ENCODE measurements at places on chromosomes 5 and 9. TPM values are rescaled to one million over a fixed set of nuclear protein-coding genes. Genes with fewer than 3 reads are reported as not detected.

DNA sequence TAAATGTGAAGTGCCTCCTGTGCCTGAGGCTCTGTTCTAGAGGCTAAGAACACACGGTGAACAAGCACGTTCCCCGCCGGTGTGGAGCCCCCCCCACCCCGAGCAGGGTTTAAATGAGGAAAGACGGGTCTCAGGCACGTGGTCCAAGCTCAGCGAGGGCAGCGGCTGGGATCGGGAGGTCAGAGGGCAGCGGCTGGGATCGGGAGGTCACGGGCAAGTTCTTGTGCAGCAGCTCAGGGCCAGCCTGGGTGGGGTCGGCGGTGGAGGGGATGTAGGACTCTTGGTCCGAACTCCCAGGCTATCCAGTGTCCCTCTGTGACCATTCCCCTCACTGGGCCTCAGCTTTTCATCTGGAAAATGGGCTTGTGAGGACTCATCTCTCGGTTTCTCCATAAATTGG, 2.7 kb upstream of the GBGT1 start:
- no peak for DNase-seq

DNA sequence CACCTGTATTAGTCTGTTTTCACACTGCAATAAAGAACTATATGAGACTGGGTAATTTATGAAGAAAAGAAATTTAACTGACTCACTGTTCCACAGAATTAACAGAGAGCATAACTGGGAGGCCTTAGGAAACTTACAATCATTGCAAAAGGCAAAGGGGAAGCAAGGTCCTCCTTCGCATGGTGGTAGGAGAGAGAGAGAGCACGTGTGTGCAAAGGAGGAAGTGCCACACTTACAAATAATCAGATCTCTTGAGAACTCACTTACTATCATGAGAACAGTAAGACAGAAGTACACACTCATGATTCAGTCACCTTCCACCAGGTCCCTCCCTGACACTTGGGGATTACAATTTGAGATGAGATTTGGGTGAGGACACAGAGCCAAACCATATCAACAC, 258.7 kb downstream of the TRIM32 start:
- no peak for DNase-seq

- no peak for DNase-seq
These were observed 219.4 kb downstream of the NMUR2 start for GRCh38 chr5:152185547-152186245.

DNA sequence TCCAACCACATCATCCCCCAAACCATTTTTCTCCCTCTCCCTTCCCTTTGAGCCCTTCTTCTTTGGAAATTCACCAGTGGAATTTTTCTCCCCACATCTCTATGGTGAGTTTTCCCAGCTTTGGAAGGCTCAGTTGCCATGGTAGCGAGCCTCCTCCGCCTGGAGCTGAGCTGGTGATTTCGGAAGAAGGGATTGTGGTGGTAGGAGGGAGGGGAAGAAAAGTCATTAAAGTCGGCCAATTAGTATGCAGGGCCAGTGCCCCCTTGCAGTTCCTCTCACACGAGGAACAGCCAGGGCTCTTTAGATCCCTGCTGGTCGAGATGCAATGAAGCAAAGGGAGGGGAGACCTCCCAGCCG, 322.0 kb downstream of the NTRK2 start:
- no peak for DNase-seq

DNA sequence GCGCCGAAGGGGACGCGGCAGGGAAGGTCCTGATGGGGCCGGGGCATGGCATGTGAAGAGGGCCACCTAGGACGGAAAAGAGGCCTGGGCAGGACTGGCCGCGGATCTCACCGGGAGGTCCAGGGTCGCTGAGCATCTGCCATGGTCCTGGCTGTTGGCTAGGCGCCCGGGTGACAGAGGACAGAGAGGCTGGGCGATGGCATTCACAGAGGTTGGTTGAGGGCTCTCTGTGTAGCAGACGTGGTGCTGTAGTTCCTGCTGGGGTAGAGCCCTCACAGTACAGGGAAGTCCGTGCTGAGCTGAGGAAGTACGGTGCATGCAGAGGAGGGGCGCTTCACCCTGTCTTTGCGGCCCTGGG, 427 bp downstream of the PCYOX1L start:
- no peak for DNase-seq

The MEF2C gene
- total RNA-seq: not detected

Data from mammary epithelial cell (primary cell).